ENCODE measurements at places on chromosomes 11 and 22.

- DNase-seq = no peak
These were observed 11.5 kb downstream of the RIC8A start for GRCh38 chr11:218815-219593.

DNA sequence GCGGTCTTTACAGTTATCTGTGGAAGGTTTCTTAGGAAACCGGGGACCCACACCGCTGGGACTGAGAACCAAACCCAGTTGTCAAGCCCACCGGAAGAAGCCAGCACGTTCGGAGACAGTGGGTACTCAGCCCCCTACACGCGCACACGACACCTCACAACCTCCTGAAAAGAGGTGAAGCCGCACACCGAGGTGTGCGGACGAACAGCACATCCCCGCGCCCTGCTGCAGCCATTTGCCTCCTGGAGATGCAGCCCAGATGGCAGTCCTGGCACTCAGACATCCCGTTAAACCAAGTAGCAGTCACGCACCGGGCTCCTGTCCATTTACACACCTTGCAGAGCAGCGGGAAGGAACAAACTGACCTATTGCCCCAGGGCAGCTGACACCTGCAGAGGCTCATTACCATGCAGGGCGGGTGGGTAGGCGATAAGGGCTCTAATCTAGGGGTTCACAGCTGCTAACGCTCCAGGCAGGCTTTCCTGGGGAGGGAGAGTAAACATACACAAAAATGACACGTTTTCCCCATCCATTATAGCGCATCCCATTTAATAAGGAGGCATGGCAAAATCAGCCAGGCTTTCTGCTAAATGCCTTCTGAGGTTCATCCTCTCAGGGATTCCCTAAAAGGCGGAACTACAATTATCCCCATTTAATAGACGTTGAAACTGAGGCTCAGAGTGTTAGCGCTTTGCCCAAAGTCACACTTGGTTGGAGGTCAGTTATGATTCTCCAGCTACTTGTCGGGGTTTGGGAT lies 864 bp upstream of the EHBP1L1 start:
- no peak for DNase-seq

DNA sequence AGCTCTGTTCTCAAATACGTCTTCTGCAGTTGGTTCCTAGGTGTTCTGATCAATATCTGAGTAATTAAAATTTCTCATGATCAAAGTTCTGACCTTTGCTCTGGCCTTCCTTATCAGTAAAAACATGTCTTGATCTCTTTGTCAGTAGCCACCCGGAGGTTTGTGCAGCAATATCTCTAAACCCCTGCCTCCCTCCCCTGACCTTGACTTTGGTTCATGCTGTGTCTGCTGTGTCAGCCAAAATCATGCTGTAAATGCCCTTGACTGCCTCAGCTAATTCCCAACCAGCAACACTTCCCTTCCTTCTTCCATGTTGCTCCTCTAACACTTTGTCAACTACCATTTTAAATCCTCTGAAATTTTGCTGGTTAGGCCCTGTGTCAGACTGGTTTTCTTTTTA lies 424.7 kb downstream of the FAM181B start:
- no peak for DNase-seq

- no peak for DNase-seq
These were observed 46.3 kb downstream of the PIK3C2A start for GRCh38 chr11:17161515-17161914.

GRCh38 chr22:35910003-35910769 lies 118.4 kb downstream of the RBFOX2 start:
- DNase-seq = no peak

GRCh38 chr11:62615521-62615920 lies 2.5 kb downstream of the ROM1 start:
- DNase-seq = no peak

GRCh38 chr22:32130464-32130863 lies 28.6 kb downstream of the C22orf42 start:
- no peak for DNase-seq

DNA sequence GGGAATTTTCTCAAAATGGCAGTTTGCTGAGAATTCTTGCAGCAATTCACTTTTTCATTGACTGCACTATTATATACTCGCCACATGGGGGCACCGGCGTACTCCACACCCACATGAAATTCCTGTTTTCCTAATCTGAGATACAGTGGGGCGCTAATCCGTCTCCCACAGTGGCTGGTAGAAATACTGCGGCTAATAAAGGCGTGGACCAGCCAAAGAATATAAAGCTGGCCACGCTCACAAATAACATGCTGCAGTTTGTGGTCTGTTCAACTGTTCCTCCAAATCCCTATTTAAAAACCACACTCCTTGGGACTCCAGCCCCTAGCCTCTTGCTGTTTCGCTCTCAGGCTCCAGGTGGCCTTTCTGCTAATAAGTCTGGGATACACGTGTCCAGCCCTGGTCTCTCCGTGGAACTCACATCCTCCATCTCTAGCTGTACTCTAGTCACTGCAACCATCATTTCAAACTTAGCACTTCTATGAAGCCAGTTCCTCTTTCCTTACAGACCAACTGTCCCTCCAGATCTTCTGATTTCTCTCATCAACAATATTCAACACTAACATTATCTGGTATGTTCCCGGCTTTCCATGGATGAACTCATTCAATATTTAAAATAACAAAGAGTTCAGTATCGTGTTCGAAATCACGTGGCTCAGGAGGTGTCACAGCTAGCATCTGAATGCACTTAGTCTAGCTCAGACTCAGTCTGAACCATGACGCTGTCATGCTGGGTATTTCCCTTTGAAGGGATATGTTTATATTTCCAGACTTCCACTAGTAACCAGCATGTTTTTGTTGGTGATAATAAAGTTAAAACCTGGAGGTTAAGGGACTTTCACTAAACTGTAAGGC lies 22.0 kb downstream of the TBRG1 start:
- DNase-seq = peak; percentile 11
